ENCODE measurements at places on chromosomes 4 and X. TPM values are rescaled to one million over a fixed set of nuclear protein-coding genes. Genes with fewer than 3 reads are reported as not detected.

DNA sequence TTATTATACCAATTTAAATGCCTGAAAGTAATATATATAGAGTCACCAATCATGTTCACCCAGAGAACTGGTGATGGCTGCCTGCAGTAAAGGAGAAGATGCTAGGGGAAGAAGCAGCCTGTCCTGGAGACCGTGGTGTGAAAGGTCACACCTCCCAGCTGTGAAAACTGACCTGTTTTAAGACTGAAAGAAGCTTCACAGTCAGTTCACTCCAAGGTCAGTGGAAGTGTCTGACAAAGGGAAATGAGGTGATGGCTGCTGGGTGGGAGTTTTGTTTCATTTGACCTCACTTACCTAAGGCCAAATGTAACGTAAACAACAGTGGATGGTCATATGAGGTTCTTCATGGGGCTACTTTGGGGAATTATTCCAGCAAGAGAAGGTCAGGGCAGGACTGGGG lies 352.1 kb upstream of the GATB start:
- no peak for DNase-seq

DNA sequence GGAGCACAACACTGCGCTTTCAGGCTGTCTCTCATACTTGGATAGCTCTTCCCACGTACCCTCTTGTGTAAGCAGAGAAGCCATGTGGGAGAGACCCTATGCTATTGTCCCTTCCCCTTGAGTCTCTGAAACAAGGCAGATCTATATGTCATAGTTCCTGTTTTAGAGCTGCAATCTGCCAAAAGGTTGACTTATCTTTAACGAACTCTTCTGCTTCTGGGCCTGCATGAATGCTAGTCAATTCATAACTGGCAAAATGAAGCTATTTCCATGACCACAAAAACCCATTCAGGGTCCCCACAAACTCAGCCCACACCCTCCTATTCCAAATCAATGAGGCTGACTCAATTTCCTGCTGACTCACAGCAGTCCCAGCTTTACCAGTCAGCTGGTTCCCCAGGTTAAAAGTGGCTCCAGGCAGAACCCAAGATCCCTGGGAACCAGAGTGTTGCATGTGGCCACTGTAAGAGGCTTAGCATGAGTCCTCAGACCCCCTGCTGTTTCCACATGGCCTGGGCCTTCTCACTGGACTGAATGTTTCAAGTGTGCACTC lies 25.3 kb upstream of the SOD3 start:
- no peak for DNase-seq

DNA sequence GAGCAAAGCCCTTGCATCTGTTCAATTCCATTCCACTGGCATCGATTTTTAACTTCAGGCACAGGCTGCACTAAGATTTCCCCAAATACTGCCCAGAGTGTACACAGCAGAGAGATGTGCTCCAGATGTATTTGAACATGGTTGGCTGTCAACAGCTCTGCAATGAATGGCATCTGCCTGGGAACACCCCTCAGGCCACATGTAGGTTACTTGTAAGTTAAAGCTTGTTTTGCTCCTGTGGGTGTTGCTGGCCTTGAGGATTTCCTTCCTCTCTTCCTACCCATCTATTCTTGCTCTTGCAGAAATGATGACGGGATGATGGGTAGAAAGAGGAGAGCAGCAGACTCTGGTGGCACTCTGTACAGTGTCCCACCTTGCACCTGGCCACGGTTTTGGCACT lies 69.3 kb upstream of the HELT start:
- peak; percentile 6 for DNase-seq

DNA sequence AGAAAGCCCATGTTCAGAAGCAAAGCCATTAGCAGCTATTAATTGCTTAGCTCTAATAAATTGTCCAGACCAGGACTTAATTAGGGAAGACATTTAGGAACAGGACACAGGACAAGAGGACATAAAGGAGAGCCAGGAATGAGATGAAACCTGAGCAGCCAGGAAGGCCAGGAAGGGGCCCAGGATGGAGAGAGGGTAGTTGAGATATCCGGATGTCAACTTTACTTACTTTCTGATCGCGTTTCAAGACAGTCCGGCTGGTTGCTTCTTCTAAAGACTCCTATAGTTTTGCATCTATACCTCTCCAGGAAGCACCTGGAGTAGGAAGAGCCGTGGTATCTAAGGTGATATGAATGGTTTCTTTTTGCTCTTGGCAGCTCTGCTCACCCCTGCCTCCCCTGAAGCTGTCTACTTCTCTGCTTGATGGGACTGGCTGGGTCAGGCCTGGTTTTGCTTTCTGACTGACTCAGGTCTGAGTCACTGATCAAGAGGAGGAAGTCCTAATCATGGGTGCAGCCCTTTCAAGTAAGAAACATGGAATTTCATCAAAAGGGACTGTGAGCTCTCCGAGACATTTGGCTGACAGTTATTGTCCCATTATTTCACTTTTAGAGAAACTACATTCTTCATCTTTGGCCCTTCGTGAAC lies 733.3 kb downstream of the RPA4 start:
- DNase-seq: peak; percentile 49

The ZCCHC18 gene
- 0.49 TPM for total RNA-seq

GRCh38 chrX:150842198-150842685 lies 56.2 kb downstream of the CD99L2 start:
- DNase-seq: no peak

GRCh38 chrX:12488771-12489170 lies 302.4 kb upstream of the PRPS2 start:
- DNase-seq: no peak

The SLC2A9 gene
- 67.5 TPM for total RNA-seq

GRCh38 chr4:33090910-33091309 lies 2370.7 kb downstream of the PCDH7 start:
- no peak for DNase-seq

DNA sequence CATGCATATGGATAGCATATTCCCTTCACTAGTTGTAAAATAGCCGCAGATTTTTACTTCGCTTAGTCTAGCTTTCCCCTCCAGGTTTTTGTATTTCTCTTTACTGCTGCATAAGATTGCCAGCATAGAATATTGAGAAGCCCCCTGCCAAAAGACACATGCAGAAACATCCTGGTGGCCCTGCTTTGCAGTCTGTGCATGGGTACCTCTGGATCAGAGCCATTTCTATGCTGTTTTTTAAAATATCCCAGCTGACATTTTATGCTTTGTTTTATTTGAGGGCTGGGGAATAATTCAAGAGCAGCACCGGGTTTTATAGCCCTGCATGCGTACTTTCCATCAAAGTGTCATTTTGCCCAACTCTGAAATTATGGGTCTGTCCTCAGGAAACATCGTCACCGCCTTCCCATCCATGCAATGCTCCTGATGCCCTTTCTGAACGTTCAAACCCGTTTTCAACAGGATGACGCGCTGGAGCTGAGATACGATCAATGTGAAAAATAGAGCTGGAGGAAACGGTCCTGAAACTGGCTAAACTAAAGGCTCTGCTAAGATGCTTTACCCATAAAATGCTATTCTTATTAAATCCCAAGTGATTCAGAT lies 314.3 kb downstream of the EVC2 start:
- DNase-seq: no peak

The G3BP2 gene
- total RNA-seq: 123 TPM

The PCDH10 gene
- total RNA-seq: 12.1 TPM

DNA sequence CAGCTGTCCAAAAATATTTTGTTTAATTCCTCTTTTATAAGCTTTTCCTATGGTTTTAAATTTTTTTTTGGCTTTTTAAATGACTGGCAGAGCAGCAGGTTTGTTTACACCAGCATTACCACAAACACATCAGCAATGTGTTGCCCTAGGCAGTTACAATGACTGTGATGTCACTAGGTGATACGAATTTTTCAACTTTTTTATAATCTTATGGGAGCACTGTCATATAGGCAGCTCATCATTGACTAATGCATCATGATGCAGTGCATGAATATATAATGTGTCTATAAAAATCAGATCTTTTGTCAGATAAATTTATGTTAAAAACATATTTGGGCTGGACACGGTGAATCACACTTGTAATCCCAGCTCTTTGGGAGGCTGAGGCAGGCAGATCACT lies 231.6 kb upstream of the SLIT2 start:
- DNase-seq: no peak

DNA sequence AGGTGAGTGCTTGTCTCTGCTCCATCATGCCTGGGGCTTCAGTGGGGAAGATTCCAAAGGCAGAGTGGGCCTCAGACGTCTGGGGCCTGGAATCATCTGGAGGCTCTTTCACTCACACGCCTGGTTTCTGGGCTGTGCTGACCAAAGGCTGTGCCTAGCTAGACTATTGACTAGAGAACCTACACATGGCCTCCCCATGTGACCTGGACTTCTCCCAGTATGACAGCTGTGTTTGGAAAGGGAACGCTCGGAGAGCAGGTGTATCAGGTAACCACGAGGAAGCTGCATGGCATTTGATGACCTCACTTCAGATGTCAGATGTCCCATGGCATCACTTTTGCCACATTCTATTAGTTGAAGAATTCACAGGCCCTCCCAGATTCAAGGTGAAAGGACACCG lies 51.0 kb downstream of the ADGRL3 start:
- DNase-seq: no peak

The UGT8 gene
- total RNA-seq: 2.2 TPM

GRCh38 chrX:70423936-70424675 lies 992 bp downstream of the GDPD2 start:
- no peak for DNase-seq
